ENCODE measurements at places on chromosomes 6 and 20.

DNA sequence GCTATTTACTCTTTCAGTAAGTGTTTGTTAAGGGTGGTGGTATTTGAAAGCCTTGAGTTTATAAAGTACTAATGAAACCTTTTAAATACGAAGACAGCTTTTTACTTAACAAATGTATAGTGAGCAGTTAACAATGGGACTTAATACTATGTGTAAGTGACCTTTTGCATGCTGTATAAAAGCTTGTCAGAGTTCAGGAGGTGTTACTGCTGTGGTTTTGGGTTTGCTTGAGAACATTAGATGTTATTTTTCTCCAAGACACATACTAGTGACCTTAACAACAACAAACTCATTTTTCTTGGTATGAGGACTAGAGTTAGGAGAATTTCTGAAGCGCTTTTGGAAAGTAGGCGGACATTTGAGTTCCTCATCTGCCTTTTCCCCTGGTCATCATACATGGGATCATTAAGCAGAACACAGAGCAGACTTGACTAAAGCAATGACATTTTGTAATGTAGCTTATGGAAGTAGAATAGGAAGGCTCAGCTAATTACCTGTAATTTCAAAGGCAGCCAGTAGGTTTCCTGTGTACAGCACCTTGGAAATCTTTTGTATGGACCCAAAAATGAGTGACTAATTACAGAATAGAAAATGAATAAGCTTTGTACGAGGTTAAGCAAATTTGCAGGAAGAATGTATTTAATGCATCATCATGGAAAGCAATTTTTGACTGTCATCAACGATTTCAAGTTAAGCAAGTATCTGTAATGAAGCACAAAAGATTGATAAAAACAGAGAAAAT, 14.1 kb downstream of the CDYL start:
- peak; percentile 73 for ATAC-seq

GRCh38 chr6:27478141-27478705, 5.3 kb upstream of the ZNF184 start:
- peak; percentile 17 for ATAC-seq

GRCh38 chr6:33967265-33967767, 163.5 kb upstream of the MLN start:
- ATAC-seq = no peak

GRCh38 chr6:157996918-157997702, 15.4 kb downstream of the SYNJ2 start:
- ATAC-seq = no peak

- no peak for ATAC-seq
Observed at GRCh38 chr6:144341831-144342527, 56.8 kb downstream of the UTRN start.

- peak; percentile 8 for ATAC-seq
Observed at GRCh38 chr6:26022132-26022472, 59.5 kb downstream of the TRIM38 start.

DNA sequence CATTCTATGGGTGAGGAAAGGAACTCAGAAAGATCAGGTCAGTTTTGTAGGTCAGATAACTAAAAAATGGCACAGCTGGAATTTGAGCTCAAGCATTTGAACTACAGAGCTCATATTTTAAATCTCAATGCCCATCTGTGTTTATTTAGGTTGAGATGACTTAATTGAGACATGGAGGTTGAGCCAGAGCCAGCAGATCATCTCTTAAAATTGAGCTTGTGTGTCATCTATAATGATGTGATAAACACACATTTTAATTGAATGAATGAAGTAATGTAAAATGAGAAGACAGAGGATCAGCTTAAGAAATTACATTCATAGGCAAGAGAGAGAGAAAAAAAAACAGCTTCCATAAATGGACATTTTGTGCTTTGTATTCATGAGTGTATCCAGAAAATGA, 3.7 kb downstream of the MANEA start:
- ATAC-seq = no peak

DNA sequence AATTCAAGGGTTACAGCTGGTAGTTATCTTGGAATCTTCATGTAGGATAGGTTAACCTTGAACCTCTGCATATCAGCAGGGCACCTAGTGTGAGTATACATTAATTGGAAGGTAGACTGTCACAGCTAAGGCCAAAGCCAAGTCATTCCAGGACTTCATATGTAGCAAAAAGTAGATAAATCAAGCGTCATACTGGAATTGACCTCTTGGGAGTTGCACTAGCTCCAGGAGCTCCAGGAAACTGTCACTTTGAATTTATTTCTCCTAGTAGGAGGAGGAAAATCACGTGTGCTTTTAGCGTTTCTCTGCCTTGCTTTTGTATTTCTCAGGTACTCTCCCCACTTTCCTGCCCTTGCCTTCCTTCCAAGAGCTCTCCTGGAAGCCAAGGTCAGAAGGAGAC, 30.3 kb downstream of the RIPOR2 start:
- ATAC-seq = no peak

GRCh38 chr6:34554291-34555006, 1.7 kb downstream of the SPDEF start:
- no peak for ATAC-seq

GRCh38 chr20:40702504-40702903, 13.5 kb upstream of the MAFB start:
- ATAC-seq = no peak

GRCh38 chr6:16345449-16346330, 107.3 kb downstream of the GMPR start:
- ATAC-seq = peak; percentile 28

GRCh38 chr6:31737991-31738979, 1.5 kb upstream of the MSH5 start:
- ATAC-seq = peak; percentile 37

- no peak for ATAC-seq
Observed at GRCh38 chr6:112680091-112680490, 333.0 kb downstream of the RFPL4B start.

DNA sequence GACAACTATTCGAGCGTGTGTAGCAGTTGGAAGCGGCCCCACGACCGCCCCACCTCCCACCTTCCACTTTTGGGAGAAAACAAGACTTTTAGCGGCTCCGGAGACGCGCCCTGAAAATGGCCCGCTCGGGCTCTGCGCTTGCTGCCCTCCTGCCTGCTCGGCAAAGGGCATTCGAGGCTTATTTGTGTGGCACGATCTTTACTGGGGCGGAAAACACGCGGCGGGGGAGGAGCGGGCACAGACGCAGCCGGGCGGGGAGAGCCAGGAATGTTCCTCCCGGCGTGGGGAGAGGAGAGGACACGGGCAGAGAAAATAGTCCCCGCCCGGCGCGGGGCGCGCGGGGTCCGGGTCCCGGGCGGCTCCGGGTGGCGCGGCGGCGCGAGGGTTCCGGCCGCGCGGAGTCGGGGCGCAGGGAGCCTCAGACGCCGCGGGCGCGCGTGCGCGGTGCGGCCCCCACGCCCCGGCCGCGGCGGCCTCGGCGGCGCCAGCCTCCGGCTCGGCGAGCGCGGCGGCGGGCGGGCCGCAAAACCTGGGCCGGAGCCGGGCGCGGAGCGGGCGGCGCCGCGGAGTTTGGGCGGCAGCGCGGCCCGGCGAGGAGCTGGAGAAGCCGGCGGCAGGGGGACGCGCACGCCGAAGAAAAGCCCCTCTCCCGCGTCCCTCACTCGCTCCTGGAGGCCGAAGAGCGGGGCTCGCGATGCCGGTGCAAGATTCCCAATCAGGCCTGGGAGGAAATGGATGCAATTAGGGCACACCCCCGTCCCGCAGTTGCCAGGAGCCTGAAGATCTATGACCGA, 90.0 kb upstream of the ARID1B start:
- ATAC-seq = peak; percentile 92

GRCh38 chr6:20870493-20870892, 336.2 kb downstream of the CDKAL1 start:
- ATAC-seq = no peak

DNA sequence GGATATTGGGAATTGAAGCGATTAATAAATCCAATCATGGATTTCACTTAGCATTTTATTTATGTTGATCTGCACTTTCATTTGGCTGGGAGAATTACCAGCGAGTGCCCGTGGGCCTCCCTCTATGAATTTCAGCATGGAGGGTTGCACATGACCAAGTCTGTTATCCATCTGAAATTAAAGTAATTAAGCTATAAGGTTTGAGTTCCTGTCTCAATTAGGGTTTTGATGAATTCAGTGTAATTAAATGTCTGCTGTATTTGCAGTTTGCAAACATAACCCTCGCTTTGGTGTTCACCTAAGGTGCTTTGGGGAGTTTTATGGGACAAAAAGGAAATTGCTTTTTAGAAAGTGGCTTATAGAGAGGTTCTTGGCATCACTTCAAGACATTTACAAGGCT, 169.8 kb upstream of the RIN2 start:
- ATAC-seq = no peak

DNA sequence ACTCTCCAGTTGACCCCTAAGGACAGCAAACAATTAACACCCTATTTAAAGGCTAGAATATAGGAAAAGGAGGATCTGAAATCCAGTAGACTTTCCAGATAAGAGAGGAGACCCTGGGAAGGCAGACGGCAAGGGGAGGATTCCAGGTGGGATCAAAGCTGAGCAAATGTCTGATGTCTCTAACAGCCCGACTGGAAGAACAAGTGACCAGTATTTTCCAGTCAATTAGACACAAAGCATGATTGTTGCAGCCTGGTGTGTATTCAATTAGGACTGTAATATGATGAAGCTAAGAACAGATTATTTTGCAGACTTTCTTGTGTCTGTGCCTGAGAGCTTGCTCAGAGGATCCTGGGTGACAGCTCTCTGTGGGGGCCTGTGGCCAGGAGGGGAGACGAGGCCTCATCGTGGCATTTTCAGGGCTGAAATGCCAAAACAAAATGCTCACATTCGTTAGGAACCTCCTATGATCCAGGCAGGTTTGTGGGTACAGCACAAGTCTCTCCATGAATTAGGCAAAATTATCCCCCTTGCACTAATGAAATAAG, 471.8 kb upstream of the AGPAT4 start:
- ATAC-seq = no peak

- ATAC-seq = no peak
Observed at GRCh38 chr6:130740308-130740707, 86.9 kb upstream of the SMLR1 start.

GRCh38 chr20:21564127-21564773, 50.4 kb upstream of the NKX2-2 start:
- ATAC-seq = no peak

GRCh38 chr6:150537893-150538292, 61.8 kb upstream of the PLEKHG1 start:
- ATAC-seq = no peak

GRCh38 chr6:40287296-40287850, 299.8 kb downstream of the LRFN2 start:
- ATAC-seq = no peak

- ATAC-seq = no peak
Observed at GRCh38 chr6:90758741-90759140, 171.9 kb upstream of the MAP3K7 start.

- ATAC-seq = peak; percentile 64
Observed at GRCh38 chr6:32885698-32886286, 31.8 kb downstream of the PSMB9 start.

GRCh38 chr20:671252-672030, 4.2 kb downstream of the SCRT2 start:
- no peak for ATAC-seq

DNA sequence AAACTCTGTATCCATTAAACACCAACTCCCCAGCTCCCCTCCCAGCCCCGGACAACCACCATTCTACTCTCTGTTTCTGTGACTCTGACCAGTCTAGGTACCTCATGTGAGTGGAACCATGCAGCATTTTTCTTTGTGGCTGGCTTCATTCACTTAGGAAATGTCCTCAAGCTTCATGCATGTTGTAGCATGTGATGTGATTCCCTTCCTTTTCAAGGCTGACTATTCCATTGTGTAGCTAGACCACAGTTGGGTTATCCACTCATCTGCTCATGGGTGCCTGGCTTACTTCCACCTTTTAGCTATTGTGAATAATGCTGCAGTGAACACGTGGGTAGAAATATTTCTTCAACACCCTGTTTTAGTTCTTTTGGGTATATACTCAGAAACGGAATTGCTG, 8.8 kb upstream of the BPHL start:
- no peak for ATAC-seq

GRCh38 chr6:6663421-6664135, 75.1 kb downstream of the LY86 start:
- no peak for ATAC-seq

DNA sequence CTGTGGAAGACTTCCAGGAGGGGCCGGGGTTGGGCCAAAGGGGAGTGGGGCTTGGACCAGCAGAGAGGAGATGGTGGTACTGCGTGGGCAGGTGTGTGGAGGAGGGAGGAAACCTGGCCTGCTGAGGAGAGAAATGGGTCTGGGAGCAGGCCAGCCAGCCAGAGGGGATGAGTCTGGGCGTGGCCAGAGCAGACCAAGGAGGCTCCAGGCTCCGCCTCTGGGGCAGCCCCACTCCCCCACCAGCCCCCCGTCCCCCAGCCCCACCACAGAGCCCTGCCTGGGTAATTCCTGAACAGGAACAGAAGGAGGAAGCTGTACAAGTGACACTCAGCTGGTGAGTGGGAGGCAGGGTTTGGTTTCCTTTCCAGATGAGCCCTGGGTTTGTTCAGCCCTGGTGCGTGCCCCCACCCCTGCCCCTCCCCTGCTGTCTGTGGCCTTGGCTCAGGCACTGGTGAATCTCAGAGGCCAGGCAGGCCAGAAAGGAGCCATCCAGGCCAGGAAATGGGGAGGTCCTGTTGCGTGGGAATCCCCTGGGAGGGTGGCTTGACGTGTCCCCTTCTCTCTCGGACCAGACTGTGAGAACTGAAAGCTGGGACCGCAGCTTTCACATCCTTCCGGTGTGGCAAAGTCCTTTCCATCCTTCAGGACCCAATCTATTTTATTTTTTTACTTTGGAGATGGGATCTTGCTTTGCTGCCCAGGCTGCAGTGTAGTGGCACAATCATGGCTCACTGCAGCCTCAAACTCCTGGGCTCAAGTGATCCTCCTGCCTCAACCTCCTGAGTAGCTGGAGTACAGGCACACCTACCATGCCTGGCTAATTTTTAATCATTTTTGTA, 9.4 kb upstream of the SRC start:
- ATAC-seq = peak; percentile 91

DNA sequence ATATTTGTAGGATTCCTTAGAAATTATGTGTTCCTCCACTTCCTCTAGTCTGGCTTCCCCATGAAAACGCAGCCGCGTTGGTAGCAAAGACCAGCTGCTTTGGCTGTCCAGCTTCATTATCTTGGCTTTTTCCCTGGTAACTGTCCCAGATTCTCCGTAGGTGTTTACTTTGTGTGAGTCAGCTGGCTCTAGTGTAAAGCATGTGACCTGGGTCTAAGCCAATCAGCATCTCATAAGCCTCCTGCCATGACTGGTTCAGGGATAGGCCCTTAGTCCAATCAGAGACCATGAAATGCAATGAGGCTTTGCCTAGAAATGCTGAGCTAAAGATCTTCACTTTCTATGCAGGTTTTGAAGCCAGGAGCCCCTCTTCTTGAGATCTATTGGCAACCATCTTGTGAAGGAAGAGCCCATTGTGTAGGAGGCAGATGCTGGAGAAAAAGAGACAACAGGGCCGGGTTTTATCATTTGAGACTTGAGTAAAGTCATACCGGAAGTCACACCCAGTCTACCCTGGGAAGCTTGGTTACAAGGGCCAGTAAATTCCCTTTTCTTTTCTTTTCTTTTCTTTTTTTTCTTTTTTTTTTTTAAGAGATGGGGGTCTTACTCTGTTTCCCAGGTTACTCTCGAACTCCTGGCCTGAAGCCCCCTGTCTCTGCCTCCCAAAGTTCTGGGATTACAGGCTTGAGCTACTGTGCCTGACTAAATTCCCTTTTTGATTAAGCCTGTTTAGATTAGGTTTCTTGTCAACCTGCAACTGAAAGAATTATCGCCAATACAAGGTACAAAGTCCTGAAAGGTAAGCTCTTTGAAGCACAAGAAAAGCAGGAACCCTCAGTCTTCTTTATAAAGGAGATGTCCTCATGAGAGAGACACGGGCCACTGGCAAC, 256.5 kb upstream of the RREB1 start:
- ATAC-seq = peak; percentile 75
